ENCODE measurements at places on chromosomes 12 and 14.

- no peaks in the 10 kb centered on the region for H3K36me3 ChIP-seq
- peaks cover 19% of the 10 kb centered on the region for H3K4me1 ChIP-seq
- no peak for DNase-seq
Observed at GRCh38 chr14:59341858-59342477, 123.2 kb downstream of the GPR135 start.

GRCh38 chr12:95802482-95803270 lies 12.1 kb upstream of the NTN4 start:
- no peaks in the 10 kb centered on the region for H3K27me3 ChIP-seq
- H3K4me3 ChIP-seq = peak overlapping the region; percentile 4
- peak; percentile 78 for DNase-seq
- peak overlapping the region; percentile 100 for H3K27ac ChIP-seq

DNA sequence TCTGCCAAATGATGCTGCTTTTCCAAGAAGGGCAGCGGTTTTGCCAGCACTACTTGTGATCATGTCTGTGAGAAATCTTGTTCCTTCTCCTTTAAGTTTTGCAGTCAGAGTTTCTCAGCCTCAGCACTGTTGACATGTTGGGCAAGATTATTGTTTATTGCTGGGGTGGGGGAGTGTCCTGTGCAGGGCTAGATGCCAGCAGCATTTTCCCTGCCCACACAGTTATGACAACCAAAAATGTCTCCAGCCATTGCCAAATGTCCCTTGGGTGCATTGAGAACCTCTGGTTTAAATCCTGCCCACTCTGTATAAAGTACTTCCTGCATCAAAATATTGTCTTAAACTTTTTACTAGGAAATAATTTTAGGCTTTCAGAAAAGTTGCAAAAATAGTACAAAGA lies 20.0 kb downstream of the TMEM132C start:
- H3K27ac ChIP-seq = no peak overlapping the region
- no peaks in the 10 kb centered on the region for H3K4me1 ChIP-seq
- no peaks in the 10 kb centered on the region for H3K36me3 ChIP-seq
- H3K4me3 ChIP-seq = no peak overlapping the region
- DNase-seq = no peak

DNA sequence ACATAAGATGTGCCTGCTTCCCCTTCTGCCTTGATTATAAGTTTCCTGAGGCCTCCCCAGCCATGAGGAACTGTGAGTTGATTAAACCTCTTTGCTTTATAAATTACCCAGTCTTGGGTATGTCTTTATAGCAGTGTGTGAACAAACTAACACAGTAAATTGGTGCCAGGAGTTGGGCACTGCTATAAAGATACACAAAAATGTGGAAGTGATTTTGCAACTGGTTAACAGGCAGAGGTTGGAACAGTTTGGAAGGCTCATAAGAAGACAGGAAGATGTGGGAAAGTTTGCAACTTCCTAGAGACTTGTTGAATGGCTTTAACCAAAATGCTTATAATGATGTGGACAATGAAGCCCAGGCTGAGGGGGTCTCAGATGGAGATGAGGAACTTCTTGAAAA lies 264.1 kb downstream of the DACT1 start:
- no peaks in the 10 kb centered on the region for H3K27me3 ChIP-seq
- no peak overlapping the region for H3K4me3 ChIP-seq
- no peak for DNase-seq
- no peaks in the 10 kb centered on the region for H3K36me3 ChIP-seq

DNA sequence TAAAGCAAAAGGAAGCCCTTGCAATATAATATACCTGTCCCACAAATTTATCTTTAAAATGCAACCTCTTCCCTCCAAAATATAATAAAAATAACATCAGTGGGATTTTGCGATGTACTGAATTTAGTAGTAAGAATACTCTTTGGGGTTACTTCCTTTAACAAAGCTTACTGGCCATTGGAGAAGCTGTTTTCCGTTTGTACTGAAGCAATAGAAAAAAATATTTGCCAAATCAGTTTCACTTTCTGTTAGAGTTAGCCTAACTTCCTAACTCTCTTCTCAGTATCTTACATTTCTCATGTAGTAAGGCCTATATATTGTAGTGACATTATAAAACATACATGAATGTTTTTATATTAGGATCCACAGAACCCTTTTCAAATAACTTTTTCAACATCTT lies 3.7 kb downstream of the MAX start:
- H3K4me1 ChIP-seq = peaks cover 28% of the 10 kb centered on the region
- DNase-seq = no peak
- no peak overlapping the region for H3K27ac ChIP-seq
- H3K36me3 ChIP-seq = peaks cover 52% of the 10 kb centered on the region
- no peak overlapping the region for H3K4me3 ChIP-seq

DNA sequence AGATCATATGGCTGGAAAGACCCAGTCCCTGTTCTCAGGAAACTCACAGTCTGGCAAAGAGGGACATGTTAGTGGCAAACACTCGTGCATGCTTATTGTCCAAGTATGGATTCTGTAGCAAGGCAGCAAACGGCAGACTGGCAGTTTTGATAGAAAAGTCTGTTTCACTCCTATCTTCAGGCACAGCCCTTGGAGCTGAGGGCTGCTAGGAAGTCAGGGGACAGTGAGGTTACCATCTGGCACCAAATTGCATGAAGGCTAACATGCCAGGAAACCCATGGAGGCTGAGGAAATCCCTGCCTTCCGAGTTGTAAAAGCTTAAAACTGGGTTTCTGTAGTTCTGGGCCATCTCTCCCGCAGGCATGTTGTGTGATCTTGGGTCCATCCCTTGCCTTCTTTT lies 32.9 kb downstream of the CALM1 start:
- no peak for DNase-seq
- H3K27ac ChIP-seq = no peak overlapping the region

DNA sequence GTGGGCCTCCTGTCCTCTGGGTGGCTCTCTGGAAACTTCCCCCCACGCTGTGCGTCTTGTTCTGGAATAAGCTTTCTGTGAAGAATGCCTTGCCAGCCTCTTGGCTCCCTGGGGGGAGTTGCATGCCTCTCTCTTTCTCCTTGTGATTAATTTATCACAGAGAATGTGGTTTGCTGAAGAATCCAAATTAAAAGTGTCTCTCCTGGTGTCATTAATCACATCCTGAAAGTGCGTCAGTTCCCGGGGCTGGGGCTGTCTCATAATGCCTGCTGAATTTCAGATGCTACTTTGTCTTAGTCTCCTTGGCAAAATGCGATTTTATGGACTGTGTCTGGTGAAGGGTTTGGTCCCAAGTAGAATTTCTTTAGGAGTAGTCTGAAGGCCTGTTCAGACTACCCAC lies 787.7 kb upstream of the TMEM132C start:
- peaks cover 17% of the 10 kb centered on the region for H3K4me1 ChIP-seq
- peak overlapping the region; percentile 50 for H3K27ac ChIP-seq

GRCh38 chr14:24887623-24888304 lies 162.2 kb downstream of the STXBP6 start:
- H3K36me3 ChIP-seq = no peaks in the 10 kb centered on the region
- no peak for DNase-seq
- H3K4me1 ChIP-seq = no peaks in the 10 kb centered on the region
- no peaks in the 10 kb centered on the region for H3K27me3 ChIP-seq
- no peak overlapping the region for H3K27ac ChIP-seq
- no peak overlapping the region for H3K4me3 ChIP-seq

- H3K27me3 ChIP-seq = no peaks in the 10 kb centered on the region
- no peak overlapping the region for H3K4me3 ChIP-seq
- DNase-seq = no peak
- no peaks in the 10 kb centered on the region for H3K4me1 ChIP-seq
- no peaks in the 10 kb centered on the region for H3K36me3 ChIP-seq
Observed at GRCh38 chr14:101255765-101256125, 305.6 kb upstream of the DIO3 start.

DNA sequence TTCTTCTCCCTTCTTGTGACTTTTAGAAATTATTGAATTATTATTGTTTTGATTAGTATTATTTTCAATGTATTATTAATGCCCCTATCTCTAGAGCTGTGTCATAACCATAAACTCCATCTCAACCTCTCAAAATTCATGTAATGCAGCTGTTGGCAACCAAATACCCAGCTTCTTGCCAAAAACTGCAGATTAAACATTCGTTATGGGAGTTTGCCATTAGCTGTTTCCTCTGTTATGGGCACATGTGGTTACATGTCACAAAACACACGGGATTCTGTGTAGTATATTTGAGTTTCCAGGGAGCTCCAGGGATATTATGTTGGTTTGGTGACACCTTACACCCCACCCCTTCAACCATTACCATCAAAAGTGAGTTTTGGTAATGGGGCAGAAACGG lies 2.8 kb upstream of the ALX1 start:
- peaks cover 15% of the 10 kb centered on the region for H3K27me3 ChIP-seq
- H3K4me3 ChIP-seq = no peak overlapping the region
- no peak for DNase-seq
- H3K27ac ChIP-seq = no peak overlapping the region
- H3K36me3 ChIP-seq = no peaks in the 10 kb centered on the region

DNA sequence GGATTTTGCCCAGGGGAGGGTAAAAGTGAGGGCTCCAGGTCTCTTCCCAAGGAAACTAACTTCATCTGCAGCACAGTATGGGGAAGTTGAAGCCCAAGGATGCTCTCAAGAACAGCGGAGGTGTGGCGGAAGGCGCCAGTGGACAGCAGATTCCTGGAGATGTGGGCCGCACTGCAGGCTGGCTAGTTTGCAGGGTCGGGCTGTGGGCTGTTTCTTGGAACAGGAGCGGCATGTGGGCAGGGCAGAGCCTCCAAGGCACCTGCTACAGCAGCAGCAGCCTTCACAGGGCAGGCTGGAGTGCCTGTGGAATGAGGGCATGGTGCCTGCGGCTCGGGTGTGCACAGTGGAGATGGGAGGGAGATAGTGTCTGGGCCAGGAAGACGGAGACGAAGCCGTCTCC lies 100.0 kb upstream of the SFSWAP start:
- DNase-seq = no peak
- H3K27ac ChIP-seq = no peak overlapping the region
- peaks cover 21% of the 10 kb centered on the region for H3K27me3 ChIP-seq
- no peak overlapping the region for H3K4me3 ChIP-seq
- no peaks in the 10 kb centered on the region for H3K4me1 ChIP-seq

- no peak overlapping the region for H3K27ac ChIP-seq
- no peaks in the 10 kb centered on the region for H3K27me3 ChIP-seq
- H3K4me3 ChIP-seq = no peak overlapping the region
- H3K36me3 ChIP-seq = peaks cover 25% of the 10 kb centered on the region
- DNase-seq = peak; percentile 18
Observed at GRCh38 chr12:6996040-6996441, 22.2 kb downstream of the LPCAT3 start.

DNA sequence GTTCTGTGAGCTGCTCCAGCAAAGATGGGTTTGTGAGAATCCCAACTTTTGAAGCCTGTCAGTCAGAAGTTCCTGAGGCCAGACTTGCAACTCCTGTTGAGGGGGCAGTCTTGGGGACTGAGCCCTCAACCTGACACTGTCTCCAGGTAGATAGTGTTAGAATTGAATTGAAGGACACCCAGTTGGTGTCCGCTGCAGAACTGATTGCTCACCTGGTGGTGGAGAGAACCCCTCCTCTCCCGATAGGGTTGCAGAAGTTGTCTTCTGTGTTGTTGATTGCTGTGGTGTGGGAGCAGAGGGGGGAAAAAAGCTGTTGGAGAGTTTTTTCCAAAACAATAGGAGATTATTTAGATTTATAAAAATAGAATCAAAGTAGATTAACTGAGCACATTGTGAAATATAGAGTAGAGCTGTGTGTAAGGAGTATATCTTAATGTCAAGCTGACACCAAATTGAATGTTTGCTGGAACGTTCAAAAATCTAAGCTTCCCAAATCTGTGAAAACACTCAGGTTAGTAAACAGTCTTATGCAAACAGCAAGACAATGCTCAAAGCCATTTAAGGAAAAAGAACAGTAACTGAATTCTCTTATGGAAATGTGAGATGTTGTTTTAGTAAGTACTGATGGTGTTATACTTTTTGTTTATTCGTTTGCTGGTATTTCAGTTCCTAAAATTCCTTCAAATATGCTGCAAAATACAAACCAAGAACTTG lies 18.6 kb downstream of the HIF1A start:
- no peaks in the 10 kb centered on the region for H3K27me3 ChIP-seq
- H3K4me1 ChIP-seq = peaks cover 31% of the 10 kb centered on the region
- no peak overlapping the region for H3K27ac ChIP-seq
- no peak for DNase-seq
- no peaks in the 10 kb centered on the region for H3K36me3 ChIP-seq

DNA sequence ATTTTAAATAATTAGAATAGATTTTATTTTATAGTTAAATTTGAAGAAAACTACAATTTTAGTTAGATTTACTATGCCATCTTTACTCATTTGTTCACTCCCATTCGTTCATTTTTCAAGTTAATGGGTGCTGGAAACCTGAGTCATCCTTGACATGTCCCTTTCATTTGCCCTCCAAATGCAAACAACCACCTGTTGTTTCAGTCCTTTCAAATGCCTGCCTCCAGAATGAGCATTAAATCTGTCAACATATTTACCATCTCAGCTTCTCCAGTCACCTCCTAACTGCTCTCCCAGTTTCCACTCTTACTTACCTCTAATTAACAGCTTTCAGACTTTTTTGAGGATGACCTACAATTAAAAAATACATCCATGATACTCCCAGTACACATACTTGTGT lies 375.5 kb downstream of the RAD51B start:
- no peak overlapping the region for H3K4me3 ChIP-seq
- H3K27me3 ChIP-seq = no peaks in the 10 kb centered on the region
- no peak overlapping the region for H3K27ac ChIP-seq
- DNase-seq = no peak
- no peaks in the 10 kb centered on the region for H3K36me3 ChIP-seq
- no peaks in the 10 kb centered on the region for H3K4me1 ChIP-seq

- no peaks in the 10 kb centered on the region for H3K36me3 ChIP-seq
- no peak overlapping the region for H3K4me3 ChIP-seq
- H3K27me3 ChIP-seq = no peaks in the 10 kb centered on the region
- no peak for DNase-seq
Observed at GRCh38 chr14:75522983-75523318, 682 bp downstream of the BATF start.

DNA sequence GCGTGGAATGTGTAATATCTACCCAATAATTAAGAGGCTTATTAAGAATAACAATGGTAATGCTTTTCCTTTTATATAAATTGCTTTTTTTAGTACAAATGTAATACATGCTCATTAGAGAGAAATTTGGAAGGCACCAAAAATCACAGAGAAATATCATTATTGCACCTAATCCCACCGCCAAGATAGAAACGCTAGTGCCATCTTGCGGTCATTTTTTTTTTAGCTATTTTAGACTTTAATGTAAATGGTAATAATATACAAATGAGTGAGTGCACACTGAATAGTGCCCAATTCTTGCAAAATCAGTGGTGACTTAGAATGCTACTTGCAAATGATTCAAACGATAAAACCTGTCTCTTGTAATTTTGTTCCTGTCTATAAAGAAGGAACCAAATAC lies 576.8 kb upstream of the TMEM132C start:
- H3K36me3 ChIP-seq = no peaks in the 10 kb centered on the region
- H3K4me3 ChIP-seq = no peak overlapping the region
- no peaks in the 10 kb centered on the region for H3K27me3 ChIP-seq
- no peaks in the 10 kb centered on the region for H3K4me1 ChIP-seq

GRCh38 chr12:118164798-118165486 lies 29.0 kb downstream of the PEBP1 start:
- H3K4me3 ChIP-seq = no peak overlapping the region
- H3K36me3 ChIP-seq = peaks cover 29% of the 10 kb centered on the region
- H3K27me3 ChIP-seq = no peaks in the 10 kb centered on the region
